ENCODE measurements at places on chromosomes 11 and 22. TPM values are rescaled to one million over a fixed set of nuclear protein-coding genes. Genes with fewer than 3 reads are reported as not detected.
A peak's percentile ranks its signal among the peaks of the same experiment; 100 is the strongest.

The FGF4 gene
- total RNA-seq = not detected

GRCh38 chr11:34341931-34342533, 15.8 kb downstream of the ABTB2 start:
- DNase-seq = no peak

The APOL4 gene
- total RNA-seq = 0.17 TPM

The ARHGEF17 gene
- 15.7 TPM for total RNA-seq

- DNase-seq = no peak
Measured at GRCh38 chr22:39897841-39898240, 3.0 kb upstream of the GRAP2 start.

The GGTLC3 gene
- not detected for total RNA-seq

The SLC25A45 gene
- 1.4 TPM for total RNA-seq

DNA sequence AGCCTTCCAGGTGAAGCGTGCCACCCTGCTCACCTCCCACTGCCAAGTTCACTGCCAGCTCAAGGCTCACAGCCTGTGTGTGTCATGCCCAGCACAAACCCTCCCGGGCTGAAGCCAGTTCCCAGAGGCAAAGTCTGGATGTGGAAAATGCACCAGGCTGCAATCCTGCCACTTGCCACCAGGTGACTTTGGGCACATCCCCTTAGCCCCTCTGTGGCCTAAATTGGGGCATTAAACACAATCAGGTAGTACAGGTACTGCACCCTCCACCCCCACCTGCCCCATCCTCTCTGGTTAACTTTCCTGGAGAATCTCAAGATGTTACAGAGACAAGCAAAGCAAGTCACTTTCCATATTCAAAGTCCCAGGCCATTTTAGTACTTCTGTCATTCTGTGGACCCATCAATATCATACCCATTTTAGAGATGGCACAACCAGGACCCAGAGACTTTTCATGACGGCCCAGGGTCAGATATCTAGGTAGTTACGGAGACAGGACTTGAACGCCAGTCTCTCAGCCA, 1.8 kb upstream of the RASD2 start:
- no peak for DNase-seq

GRCh38 chr11:68664906-68665305, 19.4 kb upstream of the GAL start:
- DNase-seq = no peak

The TBX10 gene
- total RNA-seq = not detected

GRCh38 chr11:115710426-115710825, 206.2 kb upstream of the CADM1 start:
- no peak for DNase-seq

DNA sequence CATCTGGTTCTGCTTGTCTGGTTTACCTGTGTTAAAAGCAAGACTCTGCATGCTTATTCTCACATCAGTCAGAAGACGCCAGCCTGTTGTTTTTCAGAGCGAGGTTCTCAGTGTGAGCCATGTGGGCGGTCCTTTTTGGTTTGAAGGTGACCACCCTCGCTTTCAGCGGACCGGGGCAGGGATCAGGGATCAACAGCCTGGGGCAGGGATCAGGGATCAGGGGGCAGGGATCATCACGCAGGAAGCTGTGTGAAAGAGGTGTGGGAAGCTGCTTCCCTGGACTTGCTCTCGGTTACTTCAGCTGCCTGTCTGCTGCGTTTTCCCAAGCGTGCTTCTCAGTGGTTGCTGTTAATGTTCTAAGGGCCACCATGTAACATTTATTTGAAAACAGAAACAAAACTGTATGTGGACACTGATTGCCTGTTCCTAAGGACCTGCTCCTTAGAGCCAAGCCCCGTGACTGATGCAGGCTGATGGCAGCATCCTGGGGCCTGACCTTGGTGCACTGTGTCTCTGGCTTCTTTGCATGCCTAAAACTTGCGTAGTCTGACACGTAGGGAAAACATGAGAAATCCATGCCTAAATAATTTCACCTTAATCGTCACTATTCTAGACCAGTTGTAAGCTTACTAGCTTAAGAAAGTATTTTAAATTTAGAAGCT, 146.9 kb downstream of the ATXN10 start:
- DNase-seq = no peak

The HSD17B12 gene
- 48.6 TPM for total RNA-seq

The EML3 gene
- 41.5 TPM for total RNA-seq

The RTN4R gene
- total RNA-seq = 0.63 TPM

GRCh38 chr11:17544181-17544622, at the start of gene USH1C:
Gene USH1C (minus strand): TSS chr11:17544416. CDS start chr11:17544307, 109 bp downstream.
- no peak for DNase-seq

DNA sequence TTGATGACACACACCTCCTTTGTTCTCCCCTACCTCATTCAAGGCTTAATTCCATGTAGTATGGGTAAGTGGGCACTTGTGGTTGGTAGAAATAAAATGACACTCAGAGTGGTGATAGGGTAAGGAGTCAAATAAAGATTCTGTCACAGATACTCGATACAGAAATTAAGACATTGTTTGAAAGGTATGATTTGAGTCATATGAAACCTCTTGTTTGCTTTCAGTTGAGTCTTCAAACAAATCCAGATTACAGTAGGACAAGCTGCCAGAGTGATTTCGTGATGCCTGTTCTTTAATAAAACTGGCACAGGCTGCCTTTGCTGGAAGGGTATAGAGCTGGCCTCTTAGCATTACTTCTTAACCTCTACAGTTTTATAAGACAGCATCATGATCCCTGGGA, 182.4 kb downstream of the SPON1 start:
- no peak for DNase-seq

DNA sequence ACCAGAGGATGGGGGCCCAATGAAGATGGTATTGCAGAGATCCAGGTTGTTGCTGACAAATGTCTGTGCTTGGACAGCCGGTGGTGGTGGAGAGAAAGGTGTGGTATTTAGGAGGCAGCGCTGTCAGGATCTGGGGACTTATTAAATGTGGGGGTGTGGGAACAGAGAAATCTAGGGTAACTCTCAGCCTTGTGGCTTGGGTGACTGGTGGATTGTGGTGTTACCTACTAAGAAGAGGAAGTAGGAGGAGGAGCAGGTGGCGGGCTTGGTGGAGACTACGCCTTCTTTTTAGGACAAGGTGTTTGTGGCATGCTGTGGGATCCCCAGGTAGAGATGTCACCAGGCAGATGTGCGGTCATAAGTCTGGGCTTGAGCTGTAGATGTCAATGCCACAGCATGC, 144.0 kb downstream of the GRIK4 start:
- no peak for DNase-seq

- DNase-seq = peak; percentile 77
Measured at GRCh38 chr11:95089620-95090542, at the start of gene ENDOD1. Gene ENDOD1 (plus strand): TSS chr11:95089846. CDS start chr11:95089928, 82 bp downstream.

The GLB1L2 gene
- total RNA-seq = not detected

The TMPRSS4 gene
- not detected for total RNA-seq

GRCh38 chr22:29307596-29308147, 1.2 kb downstream of the GAS2L1 start:
- no peak for DNase-seq

GRCh38 chr11:94544646-94545263, 1.0 kb downstream of the FUT4 start:
- DNase-seq = no peak

The SLC1A2 gene
- total RNA-seq = 0.38 TPM

GRCh38 chr11:22707119-22707899, 40.9 kb downstream of the GAS2 start:
- no peak for DNase-seq

The KREMEN1 gene
- total RNA-seq = 4.3 TPM

DNA sequence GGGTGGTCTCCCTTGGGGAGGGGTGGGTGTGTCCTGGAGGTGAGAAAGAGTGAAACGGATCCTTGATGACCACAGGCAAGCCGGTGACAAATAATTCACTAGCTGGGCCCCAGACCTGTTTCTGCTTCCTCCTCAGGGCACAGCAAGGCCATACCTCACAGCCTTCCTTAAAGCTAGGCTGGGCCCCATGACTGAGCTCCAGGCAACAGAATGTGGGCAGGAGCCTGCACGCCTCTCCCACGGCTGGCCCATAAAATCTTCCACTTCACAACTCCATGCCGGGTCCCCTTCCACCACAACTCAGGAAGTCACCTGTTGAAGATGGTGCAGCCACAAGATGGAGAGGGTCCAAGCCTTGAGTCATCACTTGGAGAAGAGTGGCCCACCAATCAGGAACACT, 23.9 kb downstream of the SLC22A12 start:
- no peak for DNase-seq

DNA sequence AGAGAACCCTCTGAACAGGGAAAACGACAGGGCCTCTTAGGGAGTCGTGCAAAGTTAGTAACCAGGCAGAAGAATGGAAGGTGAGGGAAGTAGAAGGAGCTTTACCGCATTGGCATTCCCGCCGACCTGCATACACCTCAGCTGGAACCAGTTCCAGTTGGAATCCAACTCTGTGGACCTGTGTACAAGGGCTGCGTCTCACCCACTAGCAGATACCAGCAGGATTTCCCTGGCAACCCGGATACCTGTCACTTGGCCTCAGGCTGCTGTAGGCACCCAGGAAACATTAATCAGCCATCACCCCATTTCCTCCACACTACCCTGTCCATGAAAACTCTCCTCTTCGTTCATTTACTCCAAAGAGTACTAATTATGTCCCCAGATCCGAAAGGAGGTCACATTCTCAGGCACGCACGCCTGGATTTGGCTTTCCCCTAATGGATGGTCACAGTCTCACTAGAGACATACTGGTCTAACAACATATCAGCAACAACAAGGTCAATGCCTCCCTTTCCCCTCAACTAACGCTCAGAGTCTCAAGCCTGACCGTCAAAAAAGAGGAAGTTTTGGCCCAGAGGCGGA, 842 bp downstream of the ARFGAP2 start:
- no peak for DNase-seq

DNA sequence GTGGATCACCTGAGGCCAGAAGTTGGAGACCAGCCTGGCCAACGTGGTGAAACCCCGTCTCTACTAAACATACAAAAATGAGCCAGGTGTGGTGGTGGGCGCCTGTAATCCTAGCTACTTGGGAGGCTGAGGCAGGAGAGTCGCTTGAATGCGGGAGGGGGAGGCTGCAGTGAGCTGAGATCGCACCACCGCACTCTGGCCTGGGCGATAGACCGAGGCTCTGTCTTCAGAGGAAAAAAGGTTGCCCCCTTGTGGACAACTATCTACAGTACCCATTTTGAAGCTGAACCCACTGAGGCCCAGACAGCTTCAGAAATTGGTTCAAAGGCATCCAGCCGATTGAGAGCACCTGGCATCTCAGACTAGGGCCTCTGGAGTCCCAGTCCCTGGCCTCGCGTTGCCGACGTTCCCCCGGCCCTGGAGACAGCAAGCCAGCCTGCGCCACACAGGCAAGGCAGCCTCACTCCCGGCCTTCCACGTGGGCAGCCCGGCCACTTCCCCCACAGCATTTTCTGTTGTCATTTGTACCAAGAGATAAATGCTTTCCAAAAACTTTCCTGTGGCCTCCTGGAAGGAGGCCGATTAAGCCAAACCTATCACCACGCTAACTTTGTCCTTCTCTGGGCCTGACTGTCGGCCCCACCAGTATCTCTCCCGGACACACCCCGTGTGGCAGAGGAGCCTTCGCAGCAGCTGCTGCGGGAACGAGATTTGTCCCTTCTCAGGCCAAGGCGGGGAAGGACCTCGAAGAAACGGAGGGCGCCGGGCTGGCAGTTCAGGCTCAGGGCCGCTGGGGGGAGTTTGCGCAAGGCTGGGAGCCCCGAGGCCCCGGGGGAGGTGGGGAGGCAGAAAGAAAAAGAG, 82.8 kb downstream of the FLI1 start:
- peak; percentile 34 for DNase-seq

DNA sequence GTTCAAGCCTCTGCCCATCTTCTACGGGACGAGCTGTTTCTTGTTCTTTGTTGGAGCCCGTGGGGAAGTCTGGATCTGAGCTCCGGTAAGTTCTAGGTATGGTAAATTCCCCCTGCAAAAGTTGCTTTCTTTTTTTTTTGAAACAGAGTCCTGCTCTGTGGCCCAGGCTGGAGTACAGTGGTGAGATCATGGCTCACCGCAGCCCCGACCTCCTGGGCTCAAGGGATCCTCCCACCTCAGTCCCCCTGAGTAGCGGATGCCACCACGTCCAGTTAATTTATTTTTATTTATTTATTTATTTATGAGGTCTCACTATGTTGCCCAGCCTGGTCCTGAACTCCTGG, 35.5 kb upstream of the MOB2 start:
- no peak for DNase-seq

The ANGPTL5 gene
- not detected for total RNA-seq

- DNase-seq = no peak
Measured at GRCh38 chr11:72741429-72741833, 10.8 kb downstream of the ARAP1 start.

DNA sequence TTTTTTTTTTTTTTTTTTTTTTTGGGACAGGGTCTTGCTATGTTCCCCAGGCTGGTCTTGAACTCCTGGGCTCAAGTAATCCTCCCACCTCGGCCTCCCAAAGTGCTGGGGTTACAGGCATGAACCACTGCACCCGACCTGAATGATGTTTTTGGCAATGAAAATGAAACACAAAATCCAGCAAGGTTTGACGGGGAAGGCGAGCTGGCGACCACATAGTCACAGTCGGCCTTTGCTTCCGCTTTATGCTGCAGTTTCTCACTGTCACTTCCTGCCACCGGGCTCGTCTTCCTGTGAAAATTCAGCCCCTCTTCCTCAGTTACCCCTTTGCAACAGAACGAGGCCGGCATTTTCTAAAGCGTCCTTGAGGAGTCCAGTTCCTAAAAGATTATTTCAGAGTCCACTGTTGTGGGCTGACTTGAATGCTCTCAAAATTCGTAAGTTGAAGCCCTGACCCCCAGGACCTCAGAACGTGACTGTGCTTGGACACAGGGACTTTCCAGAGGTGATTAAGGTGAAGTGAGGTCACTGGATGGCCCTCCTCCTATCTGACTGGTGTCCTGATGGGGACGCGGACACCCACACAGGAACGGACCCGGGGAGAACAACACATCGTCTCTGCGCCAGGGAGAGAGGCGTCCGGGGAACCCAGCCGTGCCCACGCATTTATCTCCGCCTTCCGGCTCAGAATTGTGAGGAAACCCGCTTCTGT, 2.9 kb upstream of the BID start:
- DNase-seq = no peak

DNA sequence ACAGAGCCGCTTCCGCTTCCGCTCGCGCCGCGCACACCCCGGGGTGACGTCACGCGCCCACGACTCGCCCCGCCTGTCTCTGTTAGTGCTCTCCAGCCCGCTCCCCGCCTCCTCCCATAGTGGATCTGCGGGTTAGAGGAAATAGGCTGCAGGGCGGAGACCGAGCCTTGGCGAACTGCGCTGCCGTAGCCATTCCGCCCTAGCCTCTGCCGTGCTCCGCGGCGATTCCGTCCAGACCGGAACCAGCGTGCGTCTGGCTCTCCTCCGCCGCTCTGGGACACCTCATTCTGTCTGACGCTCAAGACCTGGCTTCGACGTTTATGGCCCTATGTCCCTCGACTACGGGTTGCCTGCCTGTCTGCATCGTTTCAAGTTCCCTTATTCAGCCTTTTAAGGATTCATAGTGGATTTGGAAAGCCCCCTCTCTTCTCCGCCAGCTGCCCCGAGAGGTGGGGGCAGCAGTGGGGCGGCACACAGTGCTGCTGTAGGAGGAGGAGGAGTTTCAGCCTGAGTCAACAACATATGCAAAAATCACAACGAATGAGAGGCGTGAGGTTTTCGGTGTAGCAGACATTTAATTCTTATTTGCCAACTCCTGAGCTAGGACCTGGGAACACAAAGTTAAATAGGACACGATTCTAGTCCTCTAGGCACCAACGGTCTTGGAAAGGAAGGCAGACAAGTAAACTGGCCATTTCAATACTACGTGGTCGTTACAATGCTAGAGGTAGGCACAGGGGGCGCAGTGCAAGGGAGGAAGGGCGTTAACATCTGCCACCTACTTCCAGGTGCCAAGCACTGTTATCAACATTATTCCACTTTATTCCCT, at the start of gene TAF10:
TAF10 (minus strand) TSS at position 4 of the 829 bp plus-strand sequence. CDS start 27 bp downstream, outside the sequence.
- peak; percentile 94 for DNase-seq

The TRPC6 gene
- total RNA-seq = not detected

The RFPL1 gene
- not detected for total RNA-seq

The OR52E8 gene
- not detected for total RNA-seq

All from LHCN-M2 (cell line).